ENCODE measurements at places on chromosomes 16 and 17. TPM values are rescaled to one million over a fixed set of nuclear protein-coding genes. Genes with fewer than 3 reads are reported as not detected.

DNA sequence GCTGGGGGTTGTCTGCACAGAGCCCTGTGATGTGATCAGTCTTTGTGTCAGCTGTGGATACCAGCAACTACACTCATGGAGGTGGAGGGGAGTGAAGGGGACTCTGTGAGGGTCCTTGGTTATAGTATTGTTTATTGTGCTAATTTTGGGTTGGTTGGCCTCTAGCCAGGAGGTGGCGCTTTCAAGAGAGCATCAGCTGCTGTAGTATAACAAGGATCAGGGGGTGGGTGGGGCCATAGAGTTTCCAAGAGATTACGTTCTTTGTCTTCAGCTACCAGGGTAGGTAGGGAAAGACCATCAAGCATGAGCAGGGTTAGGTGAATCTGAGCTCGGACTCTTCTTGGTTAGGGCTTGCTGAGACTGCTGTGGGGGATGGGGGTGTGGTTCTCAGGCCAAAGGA, 97.1 kb upstream of the HS3ST3A1 start:
- H3K4me1 ChIP-seq = no peaks in the 10 kb centered on the region
- no peak overlapping the region for H3K4me3 ChIP-seq
- H3K36me3 ChIP-seq = no peaks in the 10 kb centered on the region

GRCh38 chr16:30780021-30780420, 7.0 kb downstream of the ZNF629 start:
- H3K4me3 ChIP-seq = no peak overlapping the region
- H3K4me1 ChIP-seq = no peaks in the 10 kb centered on the region
- peaks cover 6% of the 10 kb centered on the region for H3K36me3 ChIP-seq
- peaks cover 22% of the 10 kb centered on the region for H3K27me3 ChIP-seq

DNA sequence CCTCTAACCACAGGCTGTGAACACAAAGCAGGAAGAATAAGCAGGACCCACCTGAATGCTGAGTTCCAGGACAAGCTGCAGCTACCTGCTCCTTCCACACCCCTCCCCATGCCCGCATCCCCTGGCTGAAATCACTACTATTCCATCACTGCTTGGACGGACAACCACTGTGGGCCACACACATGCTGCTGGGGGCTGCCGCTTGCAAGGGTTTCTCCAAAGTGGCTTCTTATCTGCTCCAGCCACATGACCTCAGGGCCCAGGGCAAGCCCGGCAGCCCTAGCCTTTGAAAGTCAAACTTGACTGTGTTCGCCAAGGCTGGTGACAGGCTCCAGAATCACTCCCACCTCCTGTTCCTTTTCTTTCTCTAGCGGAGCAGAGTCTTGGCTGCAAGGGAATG, 18.4 kb downstream of the FA2H start:
- DNase-seq = no peak
- no peaks in the 10 kb centered on the region for H3K36me3 ChIP-seq
- H3K27ac ChIP-seq = no peak overlapping the region
- H3K4me1 ChIP-seq = no peaks in the 10 kb centered on the region

DNA sequence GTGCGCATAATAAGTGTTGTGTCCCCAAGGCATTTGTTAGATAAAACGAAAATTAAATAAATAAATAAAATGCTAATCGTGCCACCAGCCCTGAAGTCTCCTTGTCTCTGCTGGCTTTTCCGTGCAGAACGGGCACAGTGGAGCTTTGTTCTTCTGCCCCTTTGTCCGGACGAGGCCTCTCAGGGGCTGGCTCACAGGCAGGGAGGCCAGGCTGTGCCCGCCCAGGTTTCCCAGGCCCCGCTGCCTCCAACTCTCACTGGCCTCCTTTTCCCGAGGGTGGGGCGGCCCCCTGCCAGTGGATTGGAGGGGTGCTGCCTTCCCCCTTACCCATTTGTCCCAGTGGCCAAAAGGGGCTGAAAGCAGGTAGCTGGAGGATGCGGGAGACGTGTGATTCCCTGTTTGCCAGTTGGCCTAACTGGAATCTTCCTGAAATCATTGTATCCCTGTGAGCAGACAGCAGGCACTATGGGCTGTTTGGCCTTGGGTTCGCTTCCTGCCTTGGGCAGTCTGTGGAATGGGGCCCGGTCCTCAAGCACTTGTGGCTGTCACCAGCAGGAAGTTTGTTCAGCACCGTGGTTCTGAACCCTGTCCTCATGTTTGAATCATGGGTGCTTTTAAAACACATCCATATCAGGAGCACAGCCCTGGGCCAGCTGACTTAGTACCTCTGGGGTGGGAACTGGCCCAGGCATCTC, 64.4 kb downstream of the KSR1 start:
- DNase-seq = no peak
- H3K36me3 ChIP-seq = no peaks in the 10 kb centered on the region
- no peak overlapping the region for H3K27ac ChIP-seq
- H3K4me3 ChIP-seq = no peak overlapping the region
- no peaks in the 10 kb centered on the region for H3K4me1 ChIP-seq
- H3K27me3 ChIP-seq = no peaks in the 10 kb centered on the region

- H3K27ac ChIP-seq = no peak overlapping the region
- no peak for DNase-seq
- H3K36me3 ChIP-seq = no peaks in the 10 kb centered on the region
- peaks cover 66% of the 10 kb centered on the region for H3K27me3 ChIP-seq
These were observed 245.7 kb downstream of the ENGASE start for GRCh38 chr17:79320331-79320730.

DNA sequence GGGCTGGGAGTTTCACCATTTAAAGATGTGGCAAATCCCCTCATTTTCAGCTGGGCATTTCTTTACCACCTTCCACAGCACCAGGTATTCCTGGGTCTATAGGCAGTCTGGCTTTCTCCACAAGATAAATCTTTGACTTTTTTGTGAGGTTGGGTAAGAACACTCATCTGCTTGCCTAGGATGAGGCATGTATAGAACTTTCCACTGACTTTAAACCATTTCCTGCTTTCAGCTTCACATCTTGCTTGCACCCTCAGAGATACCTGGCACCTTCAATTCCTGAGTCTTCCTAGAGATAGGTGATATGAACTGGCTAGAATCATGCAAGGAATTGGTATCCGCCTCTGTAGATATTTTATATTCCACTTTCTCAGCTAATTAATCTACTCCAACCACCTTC, 27.9 kb downstream of the SMURF2 start:
- no peak overlapping the region for H3K27ac ChIP-seq
- H3K27me3 ChIP-seq = no peaks in the 10 kb centered on the region
- peaks cover 31% of the 10 kb centered on the region for H3K4me1 ChIP-seq
- DNase-seq = no peak
- no peak overlapping the region for H3K4me3 ChIP-seq

DNA sequence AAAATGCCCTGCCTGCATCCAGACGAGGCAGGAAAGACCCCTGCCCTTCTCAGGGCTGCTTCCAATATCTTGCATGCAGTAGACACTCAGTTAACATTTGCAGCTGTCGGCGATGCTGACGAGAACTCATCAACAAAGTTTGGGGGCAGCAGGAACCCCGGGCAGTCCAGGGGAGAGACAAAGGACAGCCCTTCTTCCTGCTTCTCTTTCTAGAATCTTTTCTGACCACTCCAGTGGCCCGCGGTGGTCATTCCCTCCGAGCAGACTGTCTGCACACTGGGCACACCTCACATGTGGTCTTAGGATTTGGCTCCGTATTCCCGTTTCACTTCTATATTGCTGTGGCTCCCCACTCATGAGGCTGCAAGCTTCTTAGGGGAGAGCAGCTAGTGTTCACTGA, 31.0 kb upstream of the MFSD6L start:
- peaks cover 2% of the 10 kb centered on the region for H3K36me3 ChIP-seq
- DNase-seq = no peak
- no peak overlapping the region for H3K4me3 ChIP-seq
- peaks cover 2% of the 10 kb centered on the region for H3K27me3 ChIP-seq
- H3K27ac ChIP-seq = no peak overlapping the region

DNA sequence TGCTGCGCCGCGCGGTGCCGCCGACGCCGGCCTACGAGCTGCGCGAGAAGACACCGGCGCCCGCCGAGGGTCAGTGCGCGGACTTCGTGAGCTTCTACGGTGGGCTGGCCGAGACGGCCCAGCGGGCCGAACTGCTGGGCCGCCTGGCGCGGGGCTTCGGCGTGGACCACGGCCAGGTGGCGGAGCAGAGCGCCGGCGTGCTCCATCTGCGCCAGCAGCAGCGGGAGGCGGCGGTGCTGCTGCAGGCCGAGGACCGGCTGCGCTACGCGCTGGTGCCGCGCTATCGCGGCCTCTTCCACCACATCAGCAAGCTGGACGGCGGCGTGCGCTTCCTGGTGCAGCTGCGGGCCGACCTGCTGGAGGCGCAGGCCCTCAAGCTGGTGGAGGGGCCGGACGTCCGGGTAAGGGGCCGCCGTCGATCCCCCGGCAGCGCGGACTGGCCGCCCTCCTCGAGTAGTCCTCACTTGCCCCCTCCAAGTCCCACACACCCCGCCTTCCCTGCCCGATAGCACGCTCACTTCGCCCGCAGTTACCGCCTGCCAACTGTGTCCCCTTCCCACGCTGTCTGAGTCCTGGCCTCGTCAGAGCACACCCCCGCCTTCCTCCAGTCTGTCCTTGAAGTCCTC, 470 bp downstream of the MLYCD start:
- H3K4me1 ChIP-seq = peaks cover 18% of the 10 kb centered on the region
- no peaks in the 10 kb centered on the region for H3K27me3 ChIP-seq
- H3K27ac ChIP-seq = no peak overlapping the region
- H3K4me3 ChIP-seq = peak overlapping the region; percentile 62

- peaks cover 24% of the 10 kb centered on the region for H3K4me1 ChIP-seq
- no peaks in the 10 kb centered on the region for H3K27me3 ChIP-seq
- H3K4me3 ChIP-seq = no peak overlapping the region
- DNase-seq = no peak
These were observed 15.1 kb downstream of the PGS1 start for GRCh38 chr17:78393575-78393974.

- H3K36me3 ChIP-seq = no peaks in the 10 kb centered on the region
- peaks cover 23% of the 10 kb centered on the region for H3K27me3 ChIP-seq
- no peak overlapping the region for H3K4me3 ChIP-seq
These were observed 23.9 kb upstream of the CCL1 start for GRCh38 chr17:34386697-34387550.

DNA sequence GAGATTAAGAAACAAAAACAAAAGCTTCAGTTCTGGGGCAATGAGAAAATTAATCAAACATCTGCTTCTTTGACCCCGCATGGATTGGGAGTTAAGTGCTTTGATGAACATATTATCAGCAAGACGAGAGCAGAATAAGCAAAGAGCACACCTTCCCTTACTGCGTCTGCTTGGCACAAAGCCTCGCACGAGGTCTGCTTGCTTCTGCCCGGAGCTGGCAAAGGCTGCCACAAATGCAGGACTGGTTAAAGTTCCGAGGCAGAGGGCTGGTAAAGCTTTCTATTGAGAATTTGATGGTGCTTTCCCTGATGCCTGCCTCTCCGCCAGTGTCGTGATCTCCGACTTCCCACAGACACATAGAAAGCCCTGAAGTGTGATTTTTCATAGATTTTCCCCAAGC, 17.0 kb downstream of the VAT1L start:
- H3K27ac ChIP-seq = no peak overlapping the region
- no peaks in the 10 kb centered on the region for H3K4me1 ChIP-seq
- no peak for DNase-seq
- H3K36me3 ChIP-seq = no peaks in the 10 kb centered on the region
- H3K4me3 ChIP-seq = no peak overlapping the region

- no peaks in the 10 kb centered on the region for H3K36me3 ChIP-seq
- peaks cover 61% of the 10 kb centered on the region for H3K27me3 ChIP-seq
- H3K27ac ChIP-seq = no peak overlapping the region
- no peak for DNase-seq
- H3K4me3 ChIP-seq = no peak overlapping the region
These were observed 4.5 kb downstream of the GSG1L start for GRCh38 chr16:28058839-28059589.

- H3K27me3 ChIP-seq = no peaks in the 10 kb centered on the region
- DNase-seq = peak; percentile 57
- H3K4me1 ChIP-seq = no peaks in the 10 kb centered on the region
These were observed 43.5 kb downstream of the REXO5 start for GRCh38 chr16:20849589-20850390.

GRCh38 chr17:35799942-35800341, 4.5 kb upstream of the MMP28 start:
- no peak overlapping the region for H3K27ac ChIP-seq
- H3K4me3 ChIP-seq = no peak overlapping the region
- H3K36me3 ChIP-seq = no peaks in the 10 kb centered on the region
- no peak for DNase-seq
- peaks cover 8% of the 10 kb centered on the region for H3K4me1 ChIP-seq
- H3K27me3 ChIP-seq = no peaks in the 10 kb centered on the region

DNA sequence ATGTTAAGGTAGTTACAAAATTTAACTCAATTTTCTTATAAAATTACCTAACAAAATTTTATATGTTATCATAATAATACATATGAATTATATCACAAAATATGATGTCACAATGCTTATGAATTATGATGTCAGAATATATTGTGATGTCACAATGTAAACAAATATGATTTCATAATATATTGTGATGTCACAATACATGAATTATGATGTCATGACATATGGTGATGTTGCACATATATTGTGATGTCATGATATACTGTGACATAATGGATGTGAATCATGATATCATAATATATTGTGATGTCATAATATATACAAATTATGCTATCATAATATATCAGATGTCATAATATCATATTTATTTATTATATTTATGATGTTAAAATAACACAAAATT, 1879.9 kb downstream of the TP53TG3F start:
- no peaks in the 10 kb centered on the region for H3K36me3 ChIP-seq
- no peaks in the 10 kb centered on the region for H3K4me1 ChIP-seq
- H3K27ac ChIP-seq = no peak overlapping the region

DNA sequence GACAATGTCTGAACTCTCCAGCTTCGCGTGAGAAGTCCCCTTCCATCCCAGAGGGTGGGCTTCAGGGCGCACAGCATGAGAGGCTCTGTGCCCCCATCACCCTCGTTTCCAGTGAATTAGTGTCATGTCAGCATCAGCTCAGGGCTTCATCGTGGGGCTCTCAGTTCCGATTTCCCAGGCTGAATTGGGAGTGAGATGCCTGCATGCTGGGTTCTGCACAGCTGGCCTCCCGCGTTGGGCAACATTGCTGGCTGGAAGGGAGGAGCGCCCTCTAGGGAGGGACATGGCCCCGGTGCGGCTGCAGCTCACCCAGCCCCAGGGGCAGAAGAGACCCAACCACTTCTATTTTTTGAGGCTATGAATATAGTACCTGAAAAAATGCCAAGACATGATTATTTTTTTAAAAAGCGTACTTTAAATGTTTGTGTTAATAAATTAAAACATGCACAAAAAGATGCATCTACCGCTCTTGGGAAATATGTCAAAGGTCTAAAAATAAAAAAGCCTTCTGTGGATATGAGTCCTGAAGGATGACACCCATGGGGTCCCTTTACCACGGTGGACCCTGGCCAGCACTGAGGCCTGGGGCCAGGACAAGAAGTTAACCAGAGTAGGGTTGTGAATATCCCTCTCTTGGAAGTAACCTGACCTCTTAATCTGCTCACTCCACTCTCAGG, 10.5 kb upstream of the ITGAD start:
- peak; percentile 18 for DNase-seq
- H3K4me1 ChIP-seq = no peaks in the 10 kb centered on the region
- no peak overlapping the region for H3K27ac ChIP-seq

PIK3R5 gene
- 210 TPM for total RNA-seq

GAS2L2 gene
- total RNA-seq = 0.07 TPM

TP53TG3B gene
- total RNA-seq = not detected

ADAD2 gene
- total RNA-seq = 0.25 TPM

HBA1 gene
- 6.0 TPM for total RNA-seq

ARHGAP44 gene
- total RNA-seq = 0.15 TPM

ADGRG3 gene
- 0.16 TPM for total RNA-seq
